MV-4-11 (cell line): ENCODE measurements at places on chromosomes 13 and 19.

GRCh38 chr19:39828654-39829032 is 5.3 kb downstream of the DYRK1B start:
- DNase-seq: peak; percentile 91

GRCh38 chr13:65497265-65497664 is 1732.9 kb downstream of the PCDH9 start:
- DNase-seq: no peak

DNA sequence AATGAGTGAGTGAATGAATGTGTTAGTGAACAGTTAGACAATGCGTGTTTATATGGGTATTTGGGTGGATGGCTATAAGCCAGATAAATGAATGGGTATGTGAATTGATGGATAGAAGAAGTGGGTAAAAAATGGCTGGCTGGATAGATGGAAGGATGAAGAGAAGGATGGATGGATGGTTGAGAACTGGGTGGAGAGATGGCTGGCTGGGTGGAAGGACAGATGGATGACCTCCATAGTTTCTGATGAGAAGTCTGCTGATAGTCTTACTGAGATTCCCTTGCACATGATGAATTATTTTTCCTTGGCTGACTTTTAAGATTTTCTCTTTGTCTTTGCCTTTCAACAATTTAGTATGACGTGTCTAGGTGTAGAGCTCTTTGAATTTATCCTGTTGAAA is 57.4 kb downstream of the RYR1 start:
- DNase-seq: no peak

DNA sequence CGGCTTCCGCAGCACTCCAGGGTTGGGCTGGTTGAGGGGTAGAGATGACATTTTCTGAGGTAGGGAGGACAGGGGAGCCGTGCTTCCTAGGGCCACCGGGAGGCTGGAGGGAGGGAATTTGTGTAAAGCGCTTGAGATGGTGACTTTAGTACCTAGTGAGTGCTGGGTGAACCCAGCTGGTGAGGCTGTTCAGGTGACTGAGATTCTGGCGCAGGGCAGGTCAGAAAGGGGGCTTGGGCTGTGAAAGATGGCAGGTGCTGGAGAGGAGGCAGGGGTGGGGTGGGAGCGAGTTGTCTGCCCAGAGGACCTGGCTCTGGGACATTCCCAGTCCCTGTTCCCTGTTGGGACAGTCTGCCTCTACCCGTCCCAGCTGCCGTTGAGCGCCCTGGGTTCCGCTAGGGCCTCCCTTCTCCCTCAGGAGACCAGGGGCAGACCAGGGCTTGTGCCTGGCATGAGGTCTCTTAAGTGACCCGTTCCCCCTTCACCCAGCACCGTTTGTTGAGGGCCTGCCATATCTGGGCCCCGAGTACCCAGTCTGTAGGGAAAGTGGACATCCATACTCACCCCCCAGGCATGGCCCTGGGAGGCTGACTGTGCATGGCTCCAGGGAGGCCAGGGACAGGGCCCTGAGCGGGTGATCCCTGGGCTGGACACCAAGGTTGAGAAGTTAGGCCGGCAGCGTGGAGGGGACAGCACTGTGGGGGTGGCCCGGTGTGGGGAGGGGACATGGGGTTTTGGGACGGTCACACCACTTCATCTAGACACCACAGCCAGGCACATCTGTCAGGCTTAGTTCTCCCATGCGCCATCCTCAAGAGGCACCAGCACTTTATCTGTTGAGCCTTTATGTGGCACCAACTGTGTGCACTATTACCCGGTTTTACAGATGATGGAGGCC is 5.0 kb downstream of the PTOV1 start:
- no peak for DNase-seq

GRCh38 chr19:13460045-13460444 is 46.2 kb downstream of the CACNA1A start:
- DNase-seq: no peak

- peak; percentile 77 for DNase-seq
Observed at GRCh38 chr13:22126433-22127021, 455.7 kb downstream of the FGF9 start.

DNA sequence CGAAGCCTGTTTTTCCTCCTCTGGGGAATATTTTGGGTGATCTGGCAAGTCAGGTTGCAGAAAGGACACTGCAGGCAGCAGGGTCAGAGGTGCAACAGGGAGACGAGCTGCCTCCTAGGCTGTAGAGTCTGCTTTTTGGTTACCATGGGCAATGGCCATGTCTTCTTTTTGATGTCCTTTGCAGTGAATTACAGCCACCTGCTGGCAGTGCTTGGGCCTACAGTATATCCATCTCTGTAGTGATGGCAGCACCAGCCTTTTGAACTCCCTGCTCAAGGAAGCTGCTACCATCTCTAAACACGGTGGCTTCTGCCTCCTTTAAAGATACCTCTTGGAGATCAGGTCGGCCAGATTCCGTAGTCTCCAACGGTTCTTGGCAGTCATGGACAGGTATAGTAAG is 73.9 kb downstream of the WTIP start:
- no peak for DNase-seq

- no peak for DNase-seq
Observed at GRCh38 chr13:101264931-101265330, 151.4 kb downstream of the NALCN start.

- DNase-seq: no peak
Observed at GRCh38 chr13:112619730-112620631, 32.0 kb upstream of the TUBGCP3 start.

DNA sequence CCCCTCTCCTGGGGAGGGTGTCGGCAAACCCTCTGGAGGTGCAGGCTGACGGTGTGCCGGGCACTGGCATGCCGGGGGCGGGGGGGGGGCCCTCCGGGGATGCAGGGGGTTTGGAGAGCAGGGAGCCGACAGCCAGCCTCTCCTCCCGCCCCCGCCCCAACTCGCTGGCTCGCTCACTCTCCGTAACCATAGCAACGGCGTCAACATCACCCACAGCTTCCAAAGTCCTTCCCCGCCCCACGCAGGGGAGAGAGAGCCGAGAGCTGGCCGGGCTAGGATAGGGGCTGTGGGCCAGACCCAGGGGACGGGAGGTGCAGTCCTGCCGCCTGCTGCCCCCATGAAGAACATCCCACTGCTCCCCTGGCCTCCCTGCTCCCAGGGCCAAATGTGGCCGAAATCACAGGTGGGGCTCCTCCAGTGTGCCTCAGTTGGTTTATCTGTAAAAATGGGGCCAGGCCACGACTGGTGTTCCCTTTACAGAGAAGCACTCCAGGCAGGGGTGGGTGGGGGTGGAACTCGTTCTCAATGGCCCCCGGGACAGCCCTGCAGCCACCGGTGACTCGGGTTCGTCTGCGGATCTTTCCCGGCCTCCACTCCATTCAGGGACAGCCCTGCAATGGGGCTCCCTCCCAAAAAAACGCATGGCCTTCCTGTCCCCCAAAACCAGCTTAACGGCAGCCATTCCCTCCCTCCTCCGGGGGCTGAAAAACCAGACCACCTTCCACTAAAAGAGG is 3.2 kb downstream of the KLF16 start:
- peak; percentile 31 for DNase-seq
